Pulmonary artery endothelial cell (primary cell): ENCODE measurements at places on chromosomes 5 and 9.
A peak's percentile ranks its signal among the peaks of the same experiment; 100 is the strongest.

DNA sequence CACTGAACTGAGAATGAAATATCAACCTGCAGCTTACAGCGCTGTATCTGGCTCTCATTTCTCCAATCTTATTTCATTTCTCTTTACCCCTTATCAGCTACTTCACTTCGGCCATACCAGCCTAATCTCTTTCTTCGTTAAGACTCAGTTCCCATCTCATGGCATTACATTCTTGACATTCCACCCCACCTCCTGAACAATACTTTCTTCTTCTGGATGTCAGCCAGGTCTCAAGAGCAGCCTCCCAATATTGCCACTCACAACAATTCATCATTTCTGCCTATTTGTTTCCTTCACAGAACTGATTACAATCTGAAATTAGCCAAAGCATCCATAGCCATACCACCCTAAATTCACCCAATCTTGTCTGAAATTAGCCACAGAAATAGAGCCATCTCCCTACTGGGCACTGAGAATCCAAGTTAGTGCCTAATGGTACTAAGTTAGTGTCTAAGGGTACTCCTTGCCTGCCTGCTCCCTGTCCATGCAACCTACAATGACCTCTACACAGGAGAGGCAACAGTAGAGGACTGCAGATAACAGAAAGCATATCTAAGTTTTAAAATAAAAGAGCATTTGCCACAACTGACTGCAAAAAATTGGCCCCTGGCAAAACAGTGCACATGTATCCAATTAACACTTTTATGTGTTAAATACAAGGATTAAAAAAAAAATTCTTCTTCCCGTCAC lies 35.2 kb downstream of the SETX start:
- DNase-seq, result peak; percentile 78

DNA sequence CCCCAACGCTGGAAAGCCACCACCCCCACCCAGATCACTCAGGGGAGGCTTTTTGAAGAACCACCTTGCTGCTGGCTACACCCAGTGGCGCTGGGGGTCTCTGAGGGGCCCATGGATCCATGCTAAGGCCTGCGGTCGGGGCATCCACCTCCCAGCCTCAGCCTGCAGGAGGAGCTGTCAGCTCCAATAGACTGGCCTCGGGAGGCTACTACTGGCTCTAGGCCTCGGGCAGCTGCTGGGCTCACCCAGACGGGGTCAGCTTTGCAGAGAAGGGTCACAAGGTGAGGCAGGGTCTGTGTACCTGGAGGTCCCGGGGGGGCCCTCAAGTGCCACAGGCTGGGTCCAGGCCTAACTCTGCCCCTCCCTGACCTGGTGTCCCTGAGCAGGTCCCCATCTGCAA lies 193.7 kb downstream of the OLFM1 start:
- no peak for DNase-seq

DNA sequence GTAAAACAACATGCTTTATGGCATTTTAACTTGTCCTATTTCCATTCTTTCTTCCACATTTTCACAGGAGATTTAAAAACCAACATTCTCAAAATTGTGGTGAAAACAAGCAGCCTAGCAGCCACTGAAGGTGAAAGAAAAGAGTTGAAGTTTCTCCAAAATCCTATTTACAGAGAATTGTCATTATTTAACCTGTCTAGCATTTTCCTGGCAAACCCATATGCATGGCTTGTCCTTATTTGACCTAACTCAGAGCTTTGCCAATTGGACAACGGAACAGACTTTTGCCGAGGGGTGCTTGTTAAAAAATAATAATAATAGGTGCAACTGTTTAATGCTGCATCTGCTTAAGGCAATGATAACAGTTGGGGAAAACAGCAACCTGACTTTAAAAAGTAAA lies 80.4 kb upstream of the PCSK5 start:
- DNase-seq, result no peak

GRCh38 chr5:16391858-16392649 lies 73.5 kb downstream of the ZNF622 start:
- no peak for DNase-seq

- no peak for DNase-seq
Measured at GRCh38 chr5:128630121-128630520, 92.1 kb upstream of the FBN2 start.
